ENCODE measurements at places on chromosomes 1 and 21. TPM values are rescaled to one million over a fixed set of nuclear protein-coding genes. Genes with fewer than 3 reads are reported as not detected.

DNA sequence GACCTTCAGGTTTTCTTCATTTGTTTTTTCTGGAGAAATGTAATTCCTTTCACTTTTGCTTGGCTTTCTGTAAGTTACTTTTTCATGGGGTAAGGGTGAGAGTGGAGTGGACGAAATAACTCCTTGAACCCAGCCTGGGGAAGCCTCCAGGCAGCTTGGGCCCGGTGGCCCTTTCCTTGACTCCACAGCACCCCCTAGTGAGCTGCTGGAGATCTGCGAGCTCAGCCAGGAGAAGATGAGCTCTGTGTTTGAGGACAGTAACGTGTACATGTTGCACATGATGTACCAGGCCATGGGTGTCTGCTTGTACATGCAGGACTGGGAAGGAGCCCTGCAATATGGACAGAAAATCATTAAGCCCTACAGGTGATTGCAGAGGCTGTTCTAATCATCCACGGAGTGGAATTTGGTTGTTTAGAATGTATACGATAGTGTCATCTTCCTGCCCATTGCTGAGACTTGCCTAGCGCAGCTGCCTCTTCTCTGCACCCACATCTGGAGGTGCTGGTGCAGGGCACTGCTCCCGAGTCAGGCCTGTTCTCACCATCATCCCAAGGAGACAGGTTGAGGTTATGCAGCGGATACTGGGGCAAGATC lies 51.0 kb downstream of the SMYD2 start:
- peak; percentile 54 for DNase-seq
- no peaks in the 10 kb centered on the region for H3K27me3 ChIP-seq
- no peak overlapping the region for H3K27ac ChIP-seq
- peaks cover 10% of the 10 kb centered on the region for H3K4me1 ChIP-seq
- no peak overlapping the region for H3K4me3 ChIP-seq
- H3K36me3 ChIP-seq, result peaks cover 11% of the 10 kb centered on the region

- H3K4me3 ChIP-seq, result no peak overlapping the region
- peaks cover 35% of the 10 kb centered on the region for H3K27me3 ChIP-seq
- no peak overlapping the region for H3K27ac ChIP-seq
- DNase-seq, result no peak
Measured at GRCh38 chr1:39694026-39694425, 2.8 kb upstream of the HPCAL4 start.

DNA sequence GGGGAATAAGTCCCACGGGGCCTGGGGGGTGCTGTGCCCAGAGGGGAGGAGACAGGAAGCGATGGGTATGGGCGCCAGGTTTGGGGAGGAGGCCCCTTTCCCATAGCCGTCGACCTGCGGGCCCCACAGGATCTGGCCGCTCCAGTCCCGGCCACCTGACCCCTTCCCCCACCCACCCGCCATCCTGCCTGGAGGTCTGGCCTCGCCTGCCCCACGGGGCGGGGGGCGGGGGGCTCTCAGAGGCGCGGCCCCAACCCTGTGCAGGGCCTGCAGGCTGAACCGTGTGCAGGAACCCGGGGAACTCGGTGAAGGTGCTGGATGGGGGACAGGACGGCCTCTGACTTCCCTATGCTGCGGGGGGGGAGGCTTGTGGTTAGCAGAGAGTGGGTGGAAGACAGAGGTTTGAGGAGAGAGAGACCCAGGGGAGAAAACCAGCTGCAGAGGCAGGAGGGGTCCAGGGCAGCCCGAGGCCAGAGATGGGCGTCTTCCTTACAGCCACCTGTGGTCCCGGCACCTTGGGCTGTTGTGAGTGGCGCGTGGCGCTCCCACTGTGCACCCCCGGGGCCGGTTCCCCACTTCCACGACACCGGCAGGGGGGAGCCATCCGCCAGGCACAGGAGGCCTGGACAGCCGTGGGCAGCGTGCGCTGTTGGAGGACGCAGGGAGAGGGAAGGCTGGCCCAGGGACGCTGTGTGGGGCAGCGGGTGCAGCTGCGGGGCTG lies 2.5 kb upstream of the TNFRSF18 start:
- peak overlapping the region; percentile 83 for H3K4me3 ChIP-seq
- peak overlapping the region; percentile 95 for H3K27ac ChIP-seq
- H3K4me1 ChIP-seq, result peaks cover 26% of the 10 kb centered on the region
- peaks cover 5% of the 10 kb centered on the region for H3K36me3 ChIP-seq
- DNase-seq, result peak; percentile 64
- H3K27me3 ChIP-seq, result no peaks in the 10 kb centered on the region

DNA sequence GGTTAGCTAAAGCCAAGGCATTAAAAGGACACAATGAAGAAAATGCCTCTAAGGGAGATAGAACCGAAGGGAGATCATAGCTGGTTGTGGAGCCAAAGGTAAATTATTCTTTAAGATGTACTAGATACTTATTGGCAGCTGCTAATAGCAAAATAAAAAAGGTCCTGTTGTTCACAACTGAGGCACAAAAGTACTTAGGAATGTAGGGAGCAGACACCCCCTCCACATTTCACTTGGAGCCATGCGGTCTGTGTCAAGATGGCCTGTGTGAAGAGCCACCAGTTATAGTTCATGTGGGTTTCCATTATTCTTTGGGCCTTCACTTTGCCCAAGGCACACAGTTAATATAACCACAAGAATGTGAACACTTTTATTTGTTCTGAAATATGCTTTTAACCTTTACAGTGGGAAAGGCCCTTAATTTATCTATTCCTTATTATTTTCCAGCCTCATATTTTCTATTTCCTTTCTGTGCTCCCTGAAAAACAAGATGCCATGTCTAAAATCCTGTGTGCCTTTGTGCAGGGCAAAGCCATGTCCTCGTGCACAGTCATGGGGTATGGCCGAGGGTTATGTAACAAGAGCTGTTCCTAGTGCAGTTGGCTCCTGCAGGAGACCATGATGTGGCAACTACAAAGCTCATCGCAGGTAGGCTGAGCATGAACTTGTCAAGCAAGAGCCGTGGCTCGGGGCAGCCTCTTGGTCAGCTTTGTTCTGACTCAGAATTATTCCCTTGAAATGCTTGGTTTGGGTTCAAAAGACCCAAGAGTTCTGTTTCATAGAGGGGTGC lies 16.2 kb upstream of the WDR26 start:
- H3K4me3 ChIP-seq, result no peak overlapping the region
- H3K4me1 ChIP-seq, result peaks cover 36% of the 10 kb centered on the region
- no peaks in the 10 kb centered on the region for H3K27me3 ChIP-seq
- no peak overlapping the region for H3K27ac ChIP-seq
- peaks cover 14% of the 10 kb centered on the region for H3K36me3 ChIP-seq

DNA sequence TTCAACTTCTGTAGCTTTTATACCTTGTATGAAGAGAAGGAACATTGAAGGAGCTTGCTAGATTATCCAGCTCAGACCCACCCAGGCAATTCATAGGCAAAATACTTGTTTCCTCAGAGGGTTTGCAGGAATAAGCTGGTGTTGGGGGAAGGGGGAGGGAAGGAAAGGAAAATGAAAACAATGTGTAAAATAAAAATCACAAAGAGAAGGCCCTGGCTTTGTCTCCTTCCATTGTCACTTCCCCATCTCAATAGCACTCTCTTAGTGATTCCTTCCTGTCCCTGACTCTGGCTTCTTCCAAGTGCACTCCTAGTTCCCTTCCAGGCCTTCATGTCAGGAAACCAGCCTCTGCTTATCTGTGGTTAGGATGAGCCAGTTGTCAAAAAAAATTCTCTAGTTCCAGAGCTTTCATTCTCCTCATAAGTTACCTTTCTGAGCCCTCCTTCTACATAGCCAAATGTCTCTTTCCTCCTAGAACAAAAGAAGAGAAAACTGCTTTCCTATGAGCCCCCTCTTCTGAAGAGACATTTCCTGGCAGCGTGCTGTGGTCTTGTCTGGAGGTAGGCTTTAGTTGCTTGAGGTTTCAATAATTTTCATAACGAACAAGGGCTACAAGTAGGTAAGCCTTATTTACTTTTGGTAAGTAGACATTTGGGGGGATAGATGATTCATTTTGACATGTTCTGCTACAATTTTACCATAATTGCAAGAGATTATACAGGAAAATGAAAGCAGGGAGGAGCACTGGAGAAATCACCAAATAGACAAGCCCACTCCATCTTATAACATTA lies 45.7 kb downstream of the FASLG start:
- peaks cover 2% of the 10 kb centered on the region for H3K36me3 ChIP-seq
- H3K27me3 ChIP-seq, result no peaks in the 10 kb centered on the region
- H3K27ac ChIP-seq, result peak overlapping the region; percentile 61
- no peak for DNase-seq

- peaks cover 18% of the 10 kb centered on the region for H3K4me1 ChIP-seq
- H3K27me3 ChIP-seq, result peaks cover 8% of the 10 kb centered on the region
- H3K36me3 ChIP-seq, result no peaks in the 10 kb centered on the region
- peak; percentile 65 for DNase-seq
Measured at GRCh38 chr21:45970674-45971615, 10.6 kb upstream of the COL6A1 start.

MAP3K21 gene
- total RNA-seq, result 1.9 TPM

LORICRIN gene
- not detected for total RNA-seq

RASSF5 gene
- 226 TPM for total RNA-seq

All from activated naive CD8-positive, alpha-beta T cell treated with anti-CD3 and anti-CD28 coated beads for 36 hours (primary cell).